ENCODE measurements at places on chromosomes 16 and 17.
A peak's percentile ranks its signal among the peaks of the same experiment; 100 is the strongest.

DNA sequence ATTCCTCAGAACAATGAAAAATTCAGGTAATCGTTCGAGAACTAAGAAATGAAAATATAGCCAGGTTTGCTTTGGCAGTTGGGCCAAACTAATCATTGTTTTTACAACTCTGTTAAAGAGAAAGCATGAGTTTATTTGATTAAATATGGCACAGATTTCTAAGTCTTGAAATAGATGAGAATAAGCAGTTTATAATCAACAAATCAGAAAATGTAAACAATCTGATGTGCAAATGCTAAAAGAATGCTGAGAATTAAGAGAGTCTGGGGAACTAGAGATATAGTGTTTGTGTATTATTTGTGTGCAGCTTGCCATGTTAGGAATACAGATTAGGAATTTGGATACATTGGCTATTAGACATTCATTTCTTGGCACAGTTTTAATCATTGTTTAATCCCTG lies 212.5 kb downstream of the TANC2 start:
- peak; percentile 13 for DNase-seq

GRCh38 chr16:87762620-87763019 lies 3.2 kb downstream of the KLHDC4 start:
- DNase-seq, result no peak

DNA sequence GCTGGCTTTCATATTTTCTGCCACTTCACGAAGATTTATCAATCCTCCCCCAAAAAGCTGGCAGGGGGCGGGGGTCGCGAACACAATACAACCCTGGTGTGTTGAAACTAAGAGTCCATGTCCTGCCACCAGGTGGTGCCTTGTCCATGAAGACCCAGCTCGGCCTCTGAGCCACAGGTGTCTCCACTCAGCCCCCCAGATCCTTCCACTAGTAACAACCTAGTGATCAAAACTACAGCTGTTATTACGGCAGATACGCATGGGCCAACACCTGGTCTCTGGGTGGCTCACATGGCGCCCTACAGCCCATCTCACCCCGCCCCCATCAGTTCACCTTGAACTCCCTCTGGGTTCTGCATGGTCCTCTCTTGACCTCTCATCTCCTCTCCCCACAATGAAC lies 27.7 kb downstream of the USP7 start:
- DNase-seq, result no peak

GRCh38 chr16:24820522-24820921 lies 25.2 kb upstream of the SLC5A11 start:
- no peak for DNase-seq

- no peak for DNase-seq
These were observed 234.4 kb downstream of the WWOX start for GRCh38 chr16:78333808-78334207.

- peak; percentile 66 for DNase-seq
These were observed at the start of gene LASP1NB for GRCh38 chr17:38925263-38925995. TSS of gene LASP1NB (plus strand) at chr17:38925614.

All from fibroblast of skin of right biceps (primary cell).